T-helper 17 cell (primary cell): ENCODE measurements at places on chromosomes 4 and X.

GRCh38 chr4:26175006-26175786 lies 145.6 kb upstream of the RBPJ start:
- DNase-seq, result peak; percentile 43

- DNase-seq, result no peak
Observed at GRCh38 chrX:130109429-130110378, 593 bp downstream of the ELF4 start.

- no peak for DNase-seq
Observed at GRCh38 chr4:93841803-93842345, 13.3 kb downstream of the ATOH1 start.

DNA sequence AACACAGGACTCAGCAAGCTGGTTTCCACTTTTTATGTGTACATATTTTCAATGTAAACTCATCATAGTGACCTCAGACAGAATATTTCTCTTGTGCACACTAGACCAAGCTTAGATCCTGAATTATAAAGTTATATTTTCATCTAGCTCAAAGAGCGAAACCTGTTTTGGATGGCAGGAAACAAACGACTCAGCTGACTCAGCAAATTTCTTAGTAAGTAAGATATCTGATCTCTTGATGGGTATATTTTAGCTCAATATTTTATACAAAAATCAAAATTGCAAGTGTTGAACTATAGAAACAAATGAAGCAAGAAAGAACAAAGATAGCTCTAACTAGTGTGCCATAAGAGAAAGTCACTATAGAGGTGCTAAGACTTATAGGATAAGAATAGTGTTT lies 1114.5 kb downstream of the STPG2 start:
- no peak for DNase-seq

DNA sequence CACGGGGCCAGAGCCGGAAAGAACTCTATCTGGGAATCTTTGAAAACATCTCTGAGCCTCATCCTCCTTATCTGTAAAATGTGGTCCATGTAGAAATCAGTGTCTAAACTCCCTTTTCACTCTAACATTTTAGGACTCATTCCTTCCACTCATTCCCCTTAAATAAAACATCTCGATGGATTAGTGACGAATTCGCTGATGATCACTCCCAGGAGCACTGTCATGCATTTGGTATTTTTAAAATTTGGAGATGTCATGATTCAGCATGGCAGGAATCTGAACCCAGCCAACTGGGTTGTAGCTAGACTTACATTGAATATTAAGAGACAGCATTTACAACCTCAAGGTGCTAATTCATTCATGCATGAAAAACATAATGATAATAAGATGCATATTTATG lies 88.1 kb downstream of the SPANXN3 start:
- no peak for DNase-seq

GRCh38 chr4:139214039-139214534 lies 37.1 kb upstream of the ELF2 start:
- DNase-seq, result no peak

- no peak for DNase-seq
Observed at GRCh38 chrX:123803331-123803983, 56.4 kb upstream of the XIAP start.

DNA sequence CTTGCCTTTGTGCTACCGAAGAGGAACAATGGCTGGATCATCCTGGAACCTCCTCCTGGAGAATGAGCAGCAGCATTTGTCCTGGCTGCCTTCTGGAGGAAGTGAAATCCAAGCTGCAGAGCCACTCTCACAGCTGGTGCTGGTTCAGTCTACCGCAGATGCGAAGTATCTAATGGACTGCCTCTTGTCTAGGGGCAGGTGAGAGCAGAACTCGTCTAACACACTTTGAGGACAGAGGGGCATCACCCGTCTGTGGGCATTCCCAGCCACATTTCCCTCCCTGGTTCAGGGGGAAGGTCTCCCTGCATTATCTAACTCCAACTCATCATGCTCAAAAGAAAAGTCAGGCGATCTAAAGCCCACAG lies 338.2 kb upstream of the GATB start:
- no peak for DNase-seq

- DNase-seq, result no peak
Observed at GRCh38 chrX:56795309-56795868, 66.3 kb downstream of the NBDY start.

- no peak for DNase-seq
Observed at GRCh38 chr4:139606579-139607501, 50.8 kb upstream of the SETD7 start.

DNA sequence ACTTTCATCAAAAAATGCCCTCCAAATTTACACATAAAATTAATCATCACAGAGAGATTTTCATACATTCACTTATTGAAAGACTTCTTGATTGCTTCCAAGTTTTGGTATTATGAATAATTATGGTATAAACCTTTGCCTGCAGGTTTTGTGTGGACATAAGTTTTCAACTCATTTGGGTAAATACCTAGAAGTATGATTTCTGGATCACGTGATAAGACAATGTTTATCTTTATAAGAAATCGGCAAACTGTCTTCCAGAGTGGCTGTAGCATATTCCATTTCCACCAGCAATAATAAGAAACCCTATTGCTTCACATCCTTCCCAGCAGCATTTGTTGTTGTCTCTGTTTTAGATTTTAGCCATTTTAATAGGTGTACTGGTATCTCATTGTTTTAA lies 1507.0 kb upstream of the IGFBP7 start:
- DNase-seq, result no peak

DNA sequence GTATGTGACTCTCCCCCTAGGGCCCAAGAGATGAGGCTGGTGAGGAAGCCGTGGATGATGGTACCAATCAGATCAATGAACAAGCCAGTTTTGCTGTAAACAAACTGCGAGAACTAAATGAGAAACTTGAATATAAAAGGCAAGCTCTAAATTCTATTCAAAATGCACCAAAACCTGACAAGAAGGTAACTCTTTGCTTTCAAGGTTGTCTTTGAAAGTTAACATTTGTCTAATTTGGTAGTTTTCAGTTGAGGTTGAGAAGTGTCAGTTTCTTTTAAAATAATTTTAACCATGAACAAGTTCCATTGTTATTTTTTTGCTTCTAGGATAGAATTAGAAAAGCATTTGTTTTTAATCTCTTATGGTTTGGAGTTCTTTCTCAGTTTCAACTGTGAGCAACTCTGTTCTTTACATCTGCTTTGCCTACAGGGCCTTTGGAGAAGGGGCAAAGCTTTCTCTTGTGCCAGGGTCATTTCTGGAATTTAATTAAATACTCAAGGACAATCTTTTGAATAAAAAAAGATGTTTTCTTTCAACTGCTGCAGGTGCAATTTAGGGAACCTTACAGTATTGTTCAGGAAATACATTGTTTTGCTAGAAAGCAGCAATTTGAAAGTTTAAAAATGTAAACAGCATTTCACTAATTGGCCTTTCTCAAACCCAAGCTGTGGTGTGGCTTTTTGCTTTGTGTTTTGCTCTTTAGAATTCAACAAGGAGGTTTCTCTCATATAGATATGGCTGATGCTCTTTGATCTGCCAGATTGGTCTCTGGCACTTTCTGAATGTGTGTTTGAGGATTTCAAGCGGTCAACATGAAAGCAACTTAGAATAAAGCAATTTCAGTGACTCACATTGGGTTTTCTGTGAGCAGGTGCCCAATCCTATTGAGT lies 62.9 kb downstream of the LRP2BP start:
- no peak for DNase-seq

- DNase-seq, result no peak
Observed at GRCh38 chr4:189162888-189163287, 777.8 kb upstream of the FRG1 start.

- DNase-seq, result no peak
Observed at GRCh38 chr4:54566608-54567007, 91.1 kb upstream of the KIT start.

DNA sequence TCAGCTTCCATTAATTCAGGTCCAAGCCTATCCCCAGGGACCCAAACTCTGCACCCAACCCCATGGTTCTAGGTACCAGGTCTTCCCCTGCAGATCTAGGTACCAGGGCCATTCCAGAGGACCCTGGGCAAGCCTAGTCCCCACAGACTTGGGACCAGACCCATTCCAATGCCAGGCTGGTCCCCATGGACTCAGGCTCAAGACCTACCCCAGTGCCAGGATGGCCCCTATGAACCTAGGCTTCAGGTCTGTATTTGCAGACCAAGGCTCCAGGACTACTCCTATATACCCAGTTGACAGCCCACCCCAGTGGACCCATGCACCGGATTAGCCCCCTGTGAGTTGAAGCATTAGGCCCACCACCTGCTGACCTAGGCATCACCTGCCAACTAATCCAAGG lies 8.9 kb downstream of the MTHFD2L start:
- no peak for DNase-seq

DNA sequence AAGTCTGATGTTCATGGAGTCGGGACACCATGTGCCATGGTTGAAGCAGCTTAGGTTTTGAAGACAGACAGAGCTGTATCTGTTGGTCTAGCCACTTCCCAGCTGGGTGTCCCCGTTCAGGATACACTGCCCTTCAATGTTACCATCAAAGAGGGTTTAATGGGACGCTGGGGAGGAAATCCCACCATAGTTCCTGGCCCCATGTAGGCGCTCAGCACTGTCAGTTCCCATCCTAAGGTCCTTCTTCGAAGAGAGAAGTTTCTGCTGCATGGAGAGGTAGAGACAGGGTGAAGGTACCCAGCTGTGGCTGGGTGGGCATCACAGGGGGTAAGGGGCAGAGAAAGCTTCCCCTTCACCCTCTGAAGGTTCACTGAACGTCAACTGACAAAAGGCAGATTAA lies 3.7 kb downstream of the MGST2 start:
- no peak for DNase-seq

GRCh38 chr4:112330921-112331320 lies 33.8 kb downstream of the ALPK1 start:
- DNase-seq, result no peak

DNA sequence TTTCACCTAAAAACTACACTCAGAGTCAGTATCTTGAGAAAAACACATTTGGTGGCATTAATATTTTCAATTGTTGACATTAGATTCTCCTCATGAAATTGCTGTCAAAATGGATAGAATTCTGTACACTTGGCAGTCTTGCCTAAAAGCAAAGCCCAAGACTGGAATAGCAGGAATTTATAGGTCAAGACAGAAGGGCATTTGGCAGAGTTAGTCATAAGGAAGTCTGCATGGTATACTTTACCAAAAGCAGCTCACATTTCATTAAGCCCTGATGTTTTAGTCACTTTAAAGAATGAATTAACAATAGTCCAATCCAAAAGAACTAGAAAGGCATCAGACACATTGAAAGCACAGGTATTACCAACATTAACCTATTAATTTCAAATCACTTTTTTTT lies 7.1 kb downstream of the CCDC160 start:
- DNase-seq, result no peak

GRCh38 chr4:125770814-125771398 lies 456.2 kb downstream of the FAT4 start:
- no peak for DNase-seq

- DNase-seq, result no peak
Observed at GRCh38 chr4:93072292-93072691, 756.3 kb upstream of the ATOH1 start.
